GM23248 (cell line): ENCODE measurements at places on chromosomes 5 and 9. TPM values are rescaled to one million over a fixed set of nuclear protein-coding genes. Genes with fewer than 3 reads are reported as not detected.

GRCh38 chr9:123834889-123835562 is 94.9 kb downstream of the DENND1A start:
- peak; percentile 45 for DNase-seq
- no peaks in the 10 kb centered on the region for H3K27me3 ChIP-seq
- peak overlapping the region; percentile 46 for H3K4me3 ChIP-seq
- 0 out of 2 replicates have a peak, but pooled peaks cover 9% of the 10 kb centered on the region for H3K4me1 ChIP-seq
- no peak overlapping the region for H3K27ac ChIP-seq

The TERT gene
- not detected in 2 replicates for total RNA-seq

- H3K36me3 ChIP-seq = no peaks in the 10 kb centered on the region
- DNase-seq = peak; percentile 32
- no peaks in the 10 kb centered on the region for H3K4me1 ChIP-seq
- H3K4me3 ChIP-seq = no peak overlapping the region
- H3K27me3 ChIP-seq = peaks cover 19% of the 10 kb centered on the region
- H3K27ac ChIP-seq = no peak overlapping the region
These were observed 4.8 kb upstream of the C5orf47 start for GRCh38 chr5:173984218-173984617.

GRCh38 chr9:90112788-90113187 is 508.0 kb downstream of the GADD45G start:
- H3K4me1 ChIP-seq = no peaks in the 10 kb centered on the region
- H3K36me3 ChIP-seq = no peaks in the 10 kb centered on the region
- H3K27me3 ChIP-seq = 0 out of 2 replicates have a peak, but pooled peaks cover 3% of the 10 kb centered on the region

GRCh38 chr5:115557667-115558387 is 13.3 kb upstream of the FEM1C start:
- H3K36me3 ChIP-seq = no peaks in the 10 kb centered on the region
- DNase-seq = peak; percentile 13
- H3K27ac ChIP-seq = no peak overlapping the region
- H3K4me1 ChIP-seq = peaks cover 17% of the 10 kb centered on the region

- no peaks in the 10 kb centered on the region for H3K27me3 ChIP-seq
- no peak overlapping the region for H3K4me3 ChIP-seq
- peaks cover 44% of the 10 kb centered on the region for H3K4me1 ChIP-seq
- no peak overlapping the region for H3K27ac ChIP-seq
These were observed 36.6 kb downstream of the TTLL11 start for GRCh38 chr9:122056484-122056883.

DNA sequence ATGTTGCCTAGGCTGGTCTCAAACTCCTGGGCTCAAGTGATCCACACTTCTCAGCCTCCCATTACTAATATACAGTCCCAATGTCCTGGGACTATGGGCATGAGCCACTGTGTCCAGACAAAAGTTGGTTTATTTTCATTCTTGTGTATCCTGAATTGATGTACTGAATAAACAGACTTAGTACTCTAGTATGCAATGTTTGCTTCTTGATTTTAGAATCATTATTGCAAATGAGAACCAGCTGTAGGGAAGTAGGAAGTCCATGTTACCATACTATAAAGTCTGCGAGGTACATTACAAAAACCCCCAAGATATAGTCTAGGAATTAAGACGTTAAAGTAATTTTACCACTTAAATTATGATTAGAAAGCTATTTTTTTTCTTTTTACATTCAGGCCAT is 334.6 kb upstream of the KLF9 start:
- H3K4me1 ChIP-seq = no peaks in the 10 kb centered on the region
- H3K27ac ChIP-seq = no peak overlapping the region
- H3K36me3 ChIP-seq = no peaks in the 10 kb centered on the region
- H3K27me3 ChIP-seq = no peaks in the 10 kb centered on the region; the same call in 1 of the 2 replicates

- H3K4me1 ChIP-seq = no peaks in the 10 kb centered on the region
- DNase-seq = no peak
These were observed 23.9 kb downstream of the TLE1 start for GRCh38 chr9:81665322-81665871.

The C7 gene
- not detected in 2 replicates for total RNA-seq

DNA sequence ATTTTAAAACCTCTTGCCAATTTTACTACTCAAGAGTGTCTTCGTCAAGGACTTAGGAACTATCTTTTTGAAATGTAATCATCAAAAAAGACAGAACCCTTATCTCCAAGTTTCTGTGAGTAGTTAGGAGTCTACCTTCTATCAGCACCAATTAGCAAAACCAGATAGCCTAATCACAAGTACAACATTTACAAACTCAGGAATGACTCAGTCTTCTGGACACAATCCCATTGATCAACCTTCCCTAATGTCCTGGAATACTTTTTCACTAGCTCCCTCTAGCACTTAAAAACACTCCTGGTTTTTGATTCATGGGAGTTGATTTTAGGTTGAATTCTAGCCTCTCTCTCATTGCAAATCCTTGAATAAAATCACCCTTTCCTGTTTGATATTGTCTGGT is 680.7 kb downstream of the PRR16 start:
- H3K4me1 ChIP-seq = no peaks in the 10 kb centered on the region
- no peak overlapping the region for H3K4me3 ChIP-seq
- no peaks in the 10 kb centered on the region for H3K27me3 ChIP-seq
- no peak overlapping the region for H3K27ac ChIP-seq

DNA sequence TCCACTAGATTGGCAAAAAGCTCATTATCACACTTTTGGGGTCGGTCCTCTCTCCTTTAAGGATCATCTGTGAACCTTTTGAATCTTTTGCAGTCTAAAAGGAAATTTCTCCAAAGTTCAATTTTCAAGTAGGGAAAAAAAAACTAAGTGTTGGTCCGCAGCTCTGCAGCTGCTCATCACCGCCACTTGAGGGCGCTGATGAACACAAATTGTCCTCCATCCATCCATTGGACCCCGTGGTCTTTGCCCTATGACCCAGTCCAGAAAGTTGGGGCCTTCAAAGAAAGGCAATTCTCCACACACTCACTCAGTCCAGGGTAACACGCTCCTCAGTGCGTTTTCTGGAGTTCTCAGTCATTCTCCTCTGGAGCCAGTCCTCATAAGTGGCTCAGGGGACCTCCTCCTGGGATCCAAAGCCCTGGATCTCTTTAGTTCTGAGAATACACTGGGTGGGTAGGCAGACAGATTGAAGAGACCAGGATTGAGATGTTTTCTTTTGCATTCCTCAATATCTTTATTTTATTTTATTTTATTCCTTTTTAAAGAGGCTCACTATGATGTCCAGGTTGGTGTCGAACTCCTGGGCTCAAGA is 63.6 kb upstream of the SLC28A3 start:
- H3K27ac ChIP-seq = no peak overlapping the region
- H3K4me1 ChIP-seq = no peaks in the 10 kb centered on the region
- H3K4me3 ChIP-seq = no peak overlapping the region
- no peaks in the 10 kb centered on the region for H3K36me3 ChIP-seq
- DNase-seq = peak; percentile 10

The KDM4C gene
- 20.6 TPM in 2 replicates for total RNA-seq

The C9orf50 gene
- 0.32 TPM in 1 of 2 replicates, not detected in the other for total RNA-seq

The AFAP1L1 gene
- total RNA-seq = 0.38 and 0.76 TPM in 2 replicates

DNA sequence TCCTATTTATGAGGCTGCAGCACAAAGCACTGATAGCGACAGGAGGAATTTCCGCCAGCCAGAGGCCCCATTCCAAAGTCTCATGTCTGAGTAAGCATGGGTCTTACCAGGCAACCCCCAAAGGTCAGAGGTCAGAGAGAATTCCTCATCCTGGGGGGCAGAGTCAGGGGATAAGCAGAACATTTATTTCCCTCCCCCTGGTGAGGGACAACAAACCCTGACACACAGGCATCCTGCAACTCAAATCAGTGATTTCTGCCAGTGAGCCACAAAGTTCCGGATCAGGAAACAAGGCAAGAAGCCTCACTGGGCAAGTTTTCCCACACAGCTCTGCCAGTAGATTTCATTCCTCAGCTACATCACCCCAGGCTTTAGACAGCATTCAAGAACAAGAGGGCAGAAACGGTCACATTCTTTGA is 37.0 kb downstream of the ADAMTS12 start:
- peaks cover 51% of the 10 kb centered on the region for H3K4me1 ChIP-seq
- DNase-seq = peak; percentile 75
- peak overlapping the region; percentile 71 for H3K27ac ChIP-seq
- peak overlapping the region; percentile 35 for H3K4me3 ChIP-seq
- no peaks in the 10 kb centered on the region for H3K27me3 ChIP-seq

GRCh38 chr9:133377721-133378216 is 1.6 kb downstream of the STKLD1 start:
- peaks cover 5% of the 10 kb centered on the region for H3K36me3 ChIP-seq
- H3K4me3 ChIP-seq = no peak overlapping the region
- H3K4me1 ChIP-seq = peaks cover 23% of the 10 kb centered on the region
- DNase-seq = peak; percentile 79
- H3K27me3 ChIP-seq = no peaks in the 10 kb centered on the region

DNA sequence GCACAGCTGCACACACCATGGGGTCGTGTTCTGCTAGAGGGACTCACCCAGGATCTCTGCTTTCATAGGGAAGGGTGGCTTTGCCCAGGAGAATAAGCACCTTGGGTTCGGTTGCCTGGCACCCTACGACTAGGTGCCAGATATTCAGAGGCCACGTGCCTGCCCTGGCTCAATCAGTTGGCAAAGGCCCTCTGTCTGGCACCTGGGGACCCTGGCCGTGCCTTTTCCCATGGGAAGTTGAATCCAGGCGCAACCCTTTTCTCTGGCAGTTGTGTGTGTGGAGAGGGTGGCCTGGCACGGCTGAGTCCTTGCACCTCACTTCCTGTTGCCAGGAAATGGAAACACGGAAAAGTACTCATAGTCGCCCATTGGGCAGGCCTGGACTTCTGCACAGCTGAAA is 10.2 kb upstream of the ANKH start:
- no peak overlapping the region for H3K4me3 ChIP-seq
- peaks cover 14% of the 10 kb centered on the region for H3K4me1 ChIP-seq
- H3K27me3 ChIP-seq = no peaks in the 10 kb centered on the region
- no peaks in the 10 kb centered on the region for H3K36me3 ChIP-seq
- H3K27ac ChIP-seq = no peak overlapping the region

DNA sequence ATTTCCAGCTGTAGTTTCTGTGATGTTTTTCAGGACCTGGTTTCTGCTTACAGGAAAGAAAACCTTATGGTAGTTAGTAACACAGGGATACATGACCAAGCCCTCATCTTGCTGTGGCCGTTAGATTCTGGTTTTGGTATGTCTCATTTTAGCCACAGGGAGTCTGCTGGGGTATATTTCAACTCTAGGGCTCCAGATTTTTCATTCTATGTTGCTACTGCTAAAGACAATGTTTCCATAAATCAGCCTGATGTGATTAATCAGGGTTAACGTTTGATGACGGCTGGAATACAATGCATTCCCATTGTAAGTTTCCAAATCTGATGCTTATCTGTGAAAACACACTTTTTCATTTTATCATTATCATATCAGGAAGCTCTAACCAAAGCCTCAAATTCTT is 48.2 kb downstream of the P4HA2 start:
- no peaks in the 10 kb centered on the region for H3K27me3 ChIP-seq
- H3K36me3 ChIP-seq = no peaks in the 10 kb centered on the region
- peaks cover 5% of the 10 kb centered on the region; the same call in 1 of the 2 replicates for H3K4me1 ChIP-seq
- H3K27ac ChIP-seq = no peak overlapping the region
- DNase-seq = no peak

GRCh38 chr5:15702102-15702501 is 202.1 kb downstream of the FBXL7 start:
- 0 out of 2 replicates have a peak overlapping the region, but pooled peaks have one; percentile 12 for H3K27ac ChIP-seq
- H3K27me3 ChIP-seq = no peaks in the 10 kb centered on the region
- H3K36me3 ChIP-seq = no peaks in the 10 kb centered on the region
- peak; percentile 67 for DNase-seq
- no peak overlapping the region for H3K4me3 ChIP-seq

DNA sequence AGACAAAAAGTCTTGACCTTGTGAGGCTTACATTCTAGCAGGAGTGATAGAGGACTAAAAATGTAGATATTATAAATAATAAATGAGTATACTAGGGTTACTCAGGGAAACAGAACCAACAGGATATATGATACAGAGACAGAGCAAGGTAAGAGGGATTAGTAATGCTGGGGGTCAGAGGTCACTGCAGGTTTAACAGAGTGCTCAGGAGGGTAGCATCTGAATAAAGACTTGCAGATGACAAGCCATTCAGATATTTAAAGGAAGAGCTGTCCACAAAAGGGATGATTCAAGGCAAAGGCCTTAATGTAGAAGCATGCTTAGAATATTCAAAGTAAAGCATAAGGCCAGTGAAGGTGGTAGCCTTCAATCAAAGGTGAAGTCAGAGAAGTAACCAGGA is 65.6 kb upstream of the SEMA6A start:
- H3K27ac ChIP-seq = no peak overlapping the region
- no peaks in the 10 kb centered on the region for H3K36me3 ChIP-seq
- no peaks in the 10 kb centered on the region for H3K4me1 ChIP-seq
- no peak overlapping the region for H3K4me3 ChIP-seq
- H3K27me3 ChIP-seq = no peaks in the 10 kb centered on the region

DNA sequence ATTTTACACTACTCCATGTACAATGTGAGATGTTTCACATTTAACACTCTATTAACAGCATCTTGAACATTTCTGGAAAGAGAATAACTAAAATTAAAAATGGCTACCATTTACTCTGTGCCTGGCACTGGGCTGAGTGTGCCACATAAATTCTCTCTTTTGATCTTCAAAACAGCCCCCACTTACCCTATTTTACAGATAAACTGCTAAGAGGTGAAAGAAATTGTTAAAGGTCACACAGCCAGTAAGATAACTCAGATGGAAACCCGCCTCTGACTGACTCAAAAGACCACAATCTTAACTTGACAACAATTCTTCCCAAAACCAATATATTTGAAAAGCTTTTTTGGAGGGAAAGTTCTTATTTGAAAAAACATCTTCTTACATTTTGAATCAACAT is 97.3 kb downstream of the MAPKAP1 start:
- H3K27ac ChIP-seq = no peak overlapping the region
- no peaks in the 10 kb centered on the region for H3K27me3 ChIP-seq
- no peaks in the 10 kb centered on the region for H3K4me1 ChIP-seq
- H3K36me3 ChIP-seq = no peaks in the 10 kb centered on the region

DNA sequence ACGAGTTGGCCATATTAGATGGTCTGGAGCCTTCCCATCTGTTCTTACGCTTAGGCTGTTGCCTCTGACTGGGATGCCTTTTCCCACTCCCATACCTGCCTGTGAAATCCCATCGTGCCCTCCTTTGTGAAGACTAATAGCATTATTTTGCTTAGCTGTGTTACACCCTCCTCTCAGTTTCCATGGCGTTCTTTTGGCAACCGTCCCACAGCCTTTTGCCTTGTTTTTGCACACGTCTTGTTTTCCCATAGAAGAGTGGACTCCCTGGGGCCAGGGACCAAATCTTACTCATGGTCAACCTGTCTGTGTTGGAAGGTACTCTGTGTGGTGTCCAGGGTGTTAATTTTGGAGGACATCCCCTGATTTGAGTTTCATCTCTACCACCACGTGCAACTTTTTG is 242.1 kb downstream of the HSPA4 start:
- H3K36me3 ChIP-seq = no peaks in the 10 kb centered on the region
- no peaks in the 10 kb centered on the region; the same call in 1 of the 2 replicates for H3K27me3 ChIP-seq
- no peak overlapping the region for H3K4me3 ChIP-seq
- DNase-seq = no peak
- H3K27ac ChIP-seq = no peak overlapping the region

GRCh38 chr5:74103131-74104023 is 477.4 kb downstream of the ARHGEF28 start:
- no peaks in the 10 kb centered on the region; the same call in 1 of the 2 replicates for H3K27me3 ChIP-seq
- H3K36me3 ChIP-seq = no peaks in the 10 kb centered on the region
- no peaks in the 10 kb centered on the region for H3K4me1 ChIP-seq
- no peak for DNase-seq
